ENCODE measurements at places on chromosomes 3 and 15. TPM values are rescaled to one million over a fixed set of nuclear protein-coding genes. Genes with fewer than 3 reads are reported as not detected.
A peak's percentile ranks its signal among the peaks of the same experiment; 100 is the strongest.

- DNase-seq: no peak
- no peak overlapping the region for H3K4me3 ChIP-seq
- H3K27ac ChIP-seq: no peak overlapping the region
- H3K4me1 ChIP-seq: no peaks in the 10 kb centered on the region
These were observed 109.8 kb downstream of the IGF2BP2 start for GRCh38 chr3:185715091-185715490.

GRCh38 chr3:88991496-88991895, 115.9 kb upstream of the EPHA3 start:
- no peaks in the 10 kb centered on the region for H3K27me3 ChIP-seq
- no peak overlapping the region for H3K27ac ChIP-seq
- no peak overlapping the region for H3K4me3 ChIP-seq
- DNase-seq: no peak

Gene DPPA2
- total RNA-seq: not detected

Gene GADL1
- total RNA-seq: not detected

GRCh38 chr3:160931474-160931873, 173.7 kb downstream of the B3GALNT1 start:
- H3K4me1 ChIP-seq: no peaks in the 10 kb centered on the region
- H3K36me3 ChIP-seq: no peaks in the 10 kb centered on the region
- H3K4me3 ChIP-seq: no peak overlapping the region
- no peak for DNase-seq
- H3K27me3 ChIP-seq: no peaks in the 10 kb centered on the region

DNA sequence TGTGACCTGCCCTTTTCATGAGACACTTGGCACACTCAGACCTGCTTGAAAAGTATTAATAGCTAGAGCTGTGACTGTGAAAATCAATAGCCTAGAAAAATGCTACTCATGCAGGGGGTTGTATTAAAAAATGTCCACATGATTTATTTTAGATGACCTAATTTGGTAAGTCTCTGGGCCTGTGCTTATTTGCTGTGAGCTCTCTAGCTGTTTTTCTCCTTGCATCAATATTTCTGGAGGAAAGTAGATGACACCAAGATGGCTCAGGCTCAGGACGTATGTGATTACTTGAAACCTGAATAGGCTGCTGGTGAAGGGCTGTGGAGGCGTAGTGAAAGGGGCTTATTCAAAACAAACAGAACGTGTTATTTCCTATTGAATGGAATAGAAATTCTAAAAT, 29.5 kb downstream of the KCNAB1 start:
- no peaks in the 10 kb centered on the region for H3K36me3 ChIP-seq
- H3K27me3 ChIP-seq: no peaks in the 10 kb centered on the region
- no peak for DNase-seq
- peaks cover 3% of the 10 kb centered on the region for H3K4me1 ChIP-seq
- H3K4me3 ChIP-seq: no peak overlapping the region

- H3K36me3 ChIP-seq: no peaks in the 10 kb centered on the region
- DNase-seq: peak; percentile 66
- peak overlapping the region; percentile 16 for H3K4me3 ChIP-seq
- no peak overlapping the region for H3K27ac ChIP-seq
- H3K27me3 ChIP-seq: no peaks in the 10 kb centered on the region
- H3K4me1 ChIP-seq: peaks cover 23% of the 10 kb centered on the region
These were observed 28.7 kb upstream of the B3GNT5 start for GRCh38 chr3:183224180-183224970.

Gene TF
- 0.44 TPM for total RNA-seq

Gene TRPM1
- total RNA-seq: not detected

Gene FBLN2
- total RNA-seq: not detected

DNA sequence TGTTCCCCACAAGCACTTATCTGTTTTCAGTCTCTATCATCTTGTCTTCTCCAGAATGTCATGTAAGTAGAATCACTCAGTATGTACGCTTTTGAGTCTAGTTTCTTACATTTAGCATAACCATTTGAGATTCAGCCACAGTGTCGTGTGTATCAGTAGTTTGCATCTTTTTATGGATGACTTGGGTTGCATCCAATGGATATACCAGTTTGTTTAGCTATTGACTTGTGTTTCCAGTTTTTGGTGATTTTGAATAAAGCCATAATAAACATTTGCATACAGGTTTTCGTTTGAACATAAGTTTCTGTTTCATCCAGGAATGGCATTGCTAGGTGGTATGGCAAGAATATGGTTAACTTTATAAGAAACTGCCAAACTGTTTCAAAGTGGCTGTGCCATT, 12.1 kb downstream of the GRIP2 start:
- peaks cover 3% of the 10 kb centered on the region for H3K4me1 ChIP-seq
- no peaks in the 10 kb centered on the region for H3K36me3 ChIP-seq
- peaks cover 13% of the 10 kb centered on the region for H3K27me3 ChIP-seq
- DNase-seq: no peak
- no peak overlapping the region for H3K4me3 ChIP-seq

DNA sequence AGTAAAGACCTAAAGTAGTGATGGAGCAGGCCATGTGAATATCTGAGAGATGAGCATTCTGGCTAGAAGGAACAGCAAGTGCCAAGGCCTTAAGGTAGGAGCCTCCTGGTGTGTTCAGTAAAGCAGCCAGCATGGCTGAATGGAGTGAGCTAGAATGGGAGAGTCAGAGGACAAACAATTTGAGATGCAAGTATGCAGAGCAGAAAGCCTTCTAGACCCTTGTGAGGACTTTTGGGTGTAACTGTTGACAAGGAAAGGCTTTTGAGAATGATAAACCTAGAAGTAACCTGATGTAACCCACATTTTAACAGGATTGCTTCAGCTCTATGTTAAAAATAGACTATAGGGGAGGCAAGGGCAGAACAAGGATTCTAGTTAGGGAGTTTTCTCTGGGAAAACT, 14.8 kb upstream of the RNF7 start:
- no peaks in the 10 kb centered on the region for H3K27me3 ChIP-seq
- H3K36me3 ChIP-seq: no peaks in the 10 kb centered on the region
- no peak overlapping the region for H3K27ac ChIP-seq
- H3K4me3 ChIP-seq: no peak overlapping the region
- DNase-seq: no peak

DNA sequence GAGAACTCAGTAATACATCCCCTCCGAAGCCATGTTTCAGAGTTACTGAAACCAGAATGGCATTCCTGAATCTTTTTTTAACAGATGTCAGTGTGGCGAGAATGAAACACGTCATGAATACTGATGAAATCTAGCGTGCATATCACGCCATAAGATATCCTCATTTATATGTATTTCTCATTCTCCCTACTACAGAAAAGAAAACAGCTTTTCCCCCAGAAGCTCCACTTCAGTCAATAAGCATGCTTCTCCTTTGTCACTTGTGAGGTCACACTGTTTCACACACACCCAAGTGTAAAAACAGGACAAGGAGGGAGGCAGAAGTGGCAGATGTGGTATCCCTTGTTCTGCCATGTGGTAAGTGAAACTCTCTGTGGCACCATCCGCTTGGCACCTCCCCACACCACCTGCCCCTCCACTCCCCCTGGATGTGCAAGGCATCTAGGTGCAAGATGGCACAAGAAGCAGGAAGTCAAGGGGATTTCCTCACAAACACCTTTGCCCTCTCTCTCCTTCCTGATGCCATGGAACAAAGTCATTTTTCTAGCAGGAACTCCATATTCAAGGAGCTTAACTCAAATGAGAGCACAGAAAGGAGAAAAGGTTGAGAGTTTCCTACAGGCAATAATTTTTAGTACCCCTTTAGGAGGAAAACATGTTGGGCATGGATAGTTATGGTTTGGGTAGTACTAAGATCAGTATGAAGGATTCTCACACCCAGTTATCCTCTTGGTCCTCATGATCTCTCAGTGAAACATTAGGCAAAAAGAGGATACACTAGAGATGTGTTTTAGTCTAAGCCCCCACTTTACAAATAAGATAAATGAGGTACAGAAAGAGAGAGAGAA, 47.5 kb upstream of the FRMD4B start:
- H3K4me1 ChIP-seq: peaks cover 49% of the 10 kb centered on the region
- DNase-seq: peak; percentile 63
- no peaks in the 10 kb centered on the region for H3K36me3 ChIP-seq
- H3K4me3 ChIP-seq: no peak overlapping the region
- H3K27ac ChIP-seq: peak overlapping the region; percentile 66
- H3K27me3 ChIP-seq: peaks cover 26% of the 10 kb centered on the region

DNA sequence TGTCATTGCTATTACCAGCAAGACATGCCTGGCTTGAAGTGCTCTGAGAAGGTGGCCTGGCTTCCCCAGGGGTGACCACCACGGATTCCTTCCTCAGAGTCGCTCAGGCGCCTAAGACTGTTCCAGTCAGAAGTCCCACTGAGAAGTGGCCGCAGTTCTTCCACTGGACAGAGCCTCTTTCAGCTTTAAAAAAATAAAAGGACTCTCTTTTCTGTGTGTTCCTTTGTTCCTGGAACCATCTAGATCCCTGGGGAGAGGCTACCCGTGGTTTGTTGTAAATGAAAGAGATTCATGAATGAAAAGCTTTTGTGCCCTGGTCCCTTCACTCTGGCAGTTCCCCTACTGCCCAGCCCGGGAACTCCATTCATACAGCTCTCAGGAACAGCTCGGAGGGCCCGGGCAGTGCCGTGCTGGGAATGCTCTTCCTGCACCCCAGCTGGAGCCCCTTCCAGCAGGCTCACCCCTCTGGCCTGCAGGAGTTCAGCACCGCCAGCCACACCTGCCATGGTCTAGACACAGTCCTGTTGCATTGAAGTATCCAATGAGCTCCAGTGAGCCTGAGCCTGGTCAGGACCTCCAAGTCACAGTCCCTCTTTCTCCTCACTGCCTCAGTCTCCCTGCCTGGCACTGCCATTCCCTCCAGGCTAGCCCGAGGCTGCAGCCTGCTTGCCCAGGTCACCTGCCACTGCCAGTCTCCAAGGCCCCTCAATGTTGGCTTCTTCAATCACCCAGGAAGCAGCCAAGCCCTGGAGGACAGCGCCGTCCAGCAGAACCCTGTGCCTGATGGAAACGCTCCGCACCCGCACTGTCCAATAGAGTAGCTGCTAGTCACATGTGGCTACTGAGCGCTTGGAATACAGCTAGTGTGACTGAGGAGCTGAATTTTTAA, 75.4 kb downstream of the XXYLT1 start:
- no peaks in the 10 kb centered on the region for H3K27me3 ChIP-seq
- peaks cover 27% of the 10 kb centered on the region for H3K4me1 ChIP-seq
- peaks cover 5% of the 10 kb centered on the region for H3K36me3 ChIP-seq

- H3K27ac ChIP-seq: no peak overlapping the region
- no peak overlapping the region for H3K4me3 ChIP-seq
- no peaks in the 10 kb centered on the region for H3K4me1 ChIP-seq
- H3K36me3 ChIP-seq: peaks cover 59% of the 10 kb centered on the region
- H3K27me3 ChIP-seq: no peaks in the 10 kb centered on the region
These were observed 40.8 kb upstream of the FILIP1L start for GRCh38 chr3:100155128-100155527.

DNA sequence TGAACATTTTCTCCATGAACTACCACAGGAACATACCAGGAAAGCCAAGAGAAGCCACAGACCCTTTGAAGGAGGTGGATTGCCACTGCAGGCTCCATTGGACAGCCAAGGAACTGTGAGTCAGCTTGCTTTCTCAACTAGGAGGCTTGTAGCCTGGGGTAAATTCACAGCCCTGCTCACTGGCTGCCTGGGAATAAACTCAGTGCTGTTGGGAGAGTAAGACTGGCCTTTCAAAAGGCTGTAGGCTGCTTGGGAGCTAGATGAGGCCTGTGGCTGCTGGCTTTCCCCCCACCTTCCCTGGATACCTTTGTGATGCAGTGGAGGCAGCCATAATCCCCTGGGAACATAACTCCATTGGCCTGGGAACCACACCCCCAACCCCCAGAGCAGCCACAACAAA, 223.5 kb upstream of the RBMS3 start:
- H3K36me3 ChIP-seq: peaks cover 1% of the 10 kb centered on the region
- no peak for DNase-seq

Gene PATL2
- 17.2 TPM for total RNA-seq

Gene ITGA11
- 0.59 TPM for total RNA-seq

GRCh38 chr15:40219801-40220200, 19.1 kb upstream of the PAK6 start:
- no peaks in the 10 kb centered on the region for H3K27me3 ChIP-seq
- no peak overlapping the region for H3K27ac ChIP-seq
